Effector memory CD8-positive, alpha-beta T cell (primary cell): ENCODE measurements at places on chromosomes 1 and 21.
A peak's percentile ranks its signal among the peaks of the same experiment; 100 is the strongest.

- no peak overlapping the region for H3K4me3 ChIP-seq
- peaks cover 67% of the 10 kb centered on the region for H3K4me1 ChIP-seq
- no peak overlapping the region for H3K27ac ChIP-seq
- H3K36me3 ChIP-seq, result peaks cover 3% of the 10 kb centered on the region
- no peak for DNase-seq
- H3K27me3 ChIP-seq, result no peaks in the 10 kb centered on the region
These were observed 82.3 kb downstream of the SSBP3 start for GRCh38 chr1:54323921-54324250.

DNA sequence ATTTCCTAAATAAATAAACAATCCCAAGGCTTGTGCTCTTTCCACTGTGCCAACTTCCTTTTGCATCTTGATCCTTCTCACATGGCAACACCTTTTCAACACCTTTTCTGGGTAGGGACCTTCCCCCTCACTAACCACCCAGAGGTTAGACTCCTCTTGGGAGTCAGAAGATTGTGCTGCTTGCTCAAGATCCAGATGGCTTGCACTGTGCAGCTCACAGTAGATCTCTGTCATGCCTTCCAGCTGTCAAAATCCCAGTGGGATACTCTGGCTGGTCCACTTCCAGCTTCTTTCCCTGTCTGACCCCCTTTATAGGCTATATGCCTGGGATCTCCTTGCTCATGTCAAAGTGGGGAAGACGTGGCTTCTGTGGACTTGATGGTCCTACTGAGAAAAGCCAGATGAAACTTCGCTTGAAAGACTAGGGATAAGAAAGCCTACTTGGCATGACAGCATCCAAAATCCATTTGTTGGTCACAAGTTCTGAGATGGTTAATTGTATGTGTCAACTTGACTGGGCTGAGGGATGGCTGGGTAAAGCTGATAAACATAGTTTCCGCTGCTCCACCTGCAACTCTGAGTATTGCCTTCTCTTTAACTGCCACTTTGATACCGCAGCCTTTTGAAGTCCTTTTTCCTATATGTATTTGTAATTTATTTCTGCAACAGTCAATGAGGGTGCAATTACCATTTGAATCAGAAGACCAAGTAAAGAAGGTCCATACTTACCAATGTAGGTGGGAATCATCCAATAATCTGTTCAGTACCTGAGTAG, 74.5 kb downstream of the S1PR1 start:
- peaks cover 10% of the 10 kb centered on the region for H3K36me3 ChIP-seq
- no peak for DNase-seq
- H3K27me3 ChIP-seq, result no peaks in the 10 kb centered on the region
- H3K4me1 ChIP-seq, result peaks cover 79% of the 10 kb centered on the region
- peak overlapping the region; percentile 78 for H3K4me3 ChIP-seq

DNA sequence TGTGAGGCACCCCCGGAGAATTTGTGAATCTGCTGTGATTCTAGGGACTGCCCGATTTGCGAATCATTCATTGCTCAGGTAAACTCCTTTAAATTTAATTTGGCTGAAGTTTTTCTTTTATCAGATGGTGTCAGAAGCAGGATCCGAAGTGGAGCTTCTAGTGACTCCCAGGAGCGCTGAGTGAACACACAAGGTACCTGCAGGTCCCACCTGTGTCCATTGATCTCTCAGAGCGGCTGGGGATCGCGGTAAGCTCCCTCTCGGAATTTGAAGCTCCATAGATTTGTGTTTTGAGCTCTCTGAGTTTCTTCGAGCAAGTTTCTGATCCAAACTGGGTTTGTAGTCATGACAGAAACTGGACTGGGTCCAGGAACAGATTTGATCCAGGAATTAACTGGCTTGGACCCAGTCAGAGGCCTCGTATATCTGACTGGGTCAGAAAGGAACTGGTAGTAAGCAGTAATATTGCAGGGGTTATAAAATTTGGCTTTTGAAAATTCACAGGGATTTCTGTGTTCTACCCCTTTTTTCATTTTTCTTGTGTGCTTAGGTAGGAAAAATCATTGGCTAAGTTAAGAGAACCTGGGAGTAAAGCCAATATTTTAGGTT, 56.2 kb upstream of the EDEM3 start:
- H3K36me3 ChIP-seq, result peaks cover 16% of the 10 kb centered on the region
- no peak overlapping the region for H3K4me3 ChIP-seq
- peak overlapping the region; percentile 49 for H3K27ac ChIP-seq
- H3K4me1 ChIP-seq, result peaks cover 2% of the 10 kb centered on the region

- H3K36me3 ChIP-seq, result no peaks in the 10 kb centered on the region
- no peak for DNase-seq
- no peak overlapping the region for H3K27ac ChIP-seq
- peaks cover 2% of the 10 kb centered on the region for H3K4me1 ChIP-seq
- no peak overlapping the region for H3K4me3 ChIP-seq
- peaks cover 8% of the 10 kb centered on the region for H3K27me3 ChIP-seq
These were observed 52.5 kb upstream of the RGS2 start for GRCh38 chr1:192756314-192756713.

GRCh38 chr1:87584586-87584985, 255.9 kb downstream of the LMO4 start:
- DNase-seq, result no peak
- no peaks in the 10 kb centered on the region for H3K36me3 ChIP-seq

- H3K4me1 ChIP-seq, result no peaks in the 10 kb centered on the region
- H3K36me3 ChIP-seq, result no peaks in the 10 kb centered on the region
- no peak overlapping the region for H3K4me3 ChIP-seq
- H3K27me3 ChIP-seq, result peaks cover 32% of the 10 kb centered on the region
- H3K27ac ChIP-seq, result no peak overlapping the region
These were observed 31.8 kb downstream of the LRRC52 start for GRCh38 chr1:165575468-165576099.

DNA sequence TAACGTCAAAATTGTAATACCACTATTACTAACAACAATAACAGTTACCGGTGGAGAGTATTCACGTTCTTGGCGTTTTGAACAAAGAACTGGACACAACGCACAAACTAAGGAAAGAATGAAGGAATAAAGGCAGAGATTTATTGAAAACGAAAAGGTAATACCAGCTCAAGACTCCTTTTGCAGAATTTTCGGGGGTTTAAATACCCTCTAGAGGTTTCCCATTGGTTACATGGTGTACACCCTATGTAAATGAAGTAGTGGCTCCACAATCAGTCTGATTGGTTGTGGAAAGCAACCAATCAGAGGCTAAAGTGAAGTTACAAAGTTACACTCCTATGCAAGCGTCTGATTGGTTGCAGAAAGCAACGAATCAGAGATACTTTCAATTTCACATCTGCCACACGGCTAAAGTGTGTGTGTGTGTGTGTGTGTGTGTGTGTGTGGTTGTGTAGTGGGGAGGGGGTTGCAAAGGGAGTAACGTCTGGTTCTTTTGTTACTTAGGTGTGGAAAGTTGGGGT, 1.1 kb upstream of the GTF2B start:
- H3K27ac ChIP-seq, result peak overlapping the region; percentile 97
- H3K4me3 ChIP-seq, result peak overlapping the region; percentile 93
- H3K36me3 ChIP-seq, result peaks cover 28% of the 10 kb centered on the region
- DNase-seq, result no peak
